Stimulated activated CD8-positive, alpha-beta memory T cell treated with anti-CD3 and anti-CD28 coated beads, Interleukin-4, amount 100 ng/mL, for 1 hour (primary cell): ENCODE measurements at places on chromosomes 12 and 14.

GRCh38 chr12:82144505-82144904, 213.7 kb downstream of the CCDC59 start:
- no peak for DNase-seq

DNA sequence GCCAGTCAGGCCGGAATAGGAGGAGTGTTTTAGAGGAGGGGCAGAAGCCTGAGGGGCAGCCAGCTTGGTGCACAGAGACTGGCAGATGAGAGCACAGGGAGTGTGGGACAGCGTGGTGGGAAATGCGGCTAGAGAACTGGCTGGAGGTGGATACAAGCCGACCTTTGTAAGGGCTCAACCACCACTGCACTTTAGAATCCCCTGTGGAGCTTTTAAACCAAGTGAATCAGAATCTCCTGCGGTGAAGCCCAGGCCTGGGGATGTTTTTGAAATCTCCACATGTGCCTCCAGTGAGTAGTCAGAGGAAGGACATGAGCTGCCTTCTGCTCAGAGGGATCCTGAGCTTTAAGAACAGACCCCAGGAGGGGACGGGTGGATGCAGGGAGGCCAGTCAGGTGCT, 10.9 kb upstream of the PCED1B start:
- DNase-seq: no peak

DNA sequence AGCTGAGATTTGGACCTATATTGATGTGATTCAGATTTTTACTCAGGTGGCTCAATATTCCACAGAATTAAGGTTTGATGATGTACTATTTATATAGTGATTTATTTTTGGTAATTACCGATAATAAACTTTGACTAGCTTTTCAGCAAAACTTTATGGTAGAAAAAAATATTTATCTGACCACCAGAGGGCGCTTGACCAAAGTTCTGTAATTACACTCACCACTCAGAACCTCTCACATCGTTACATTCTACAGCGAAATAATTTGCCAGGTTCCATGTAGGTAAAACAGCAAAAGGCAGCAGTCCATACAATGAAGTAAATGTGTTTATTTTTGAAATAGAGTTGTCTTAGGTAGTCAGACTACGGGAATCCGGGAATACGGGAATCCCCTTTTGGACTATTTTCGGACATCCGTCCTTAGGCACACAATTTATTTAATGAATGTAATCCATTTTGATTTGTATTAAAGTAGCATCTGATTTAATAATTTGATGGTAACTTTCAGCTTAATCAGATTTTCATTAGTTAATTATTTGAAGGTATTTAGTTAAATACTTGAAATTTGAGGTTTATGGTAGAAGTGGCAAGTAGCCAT, 143.0 kb upstream of the DDHD1 start:
- no peak for DNase-seq

DNA sequence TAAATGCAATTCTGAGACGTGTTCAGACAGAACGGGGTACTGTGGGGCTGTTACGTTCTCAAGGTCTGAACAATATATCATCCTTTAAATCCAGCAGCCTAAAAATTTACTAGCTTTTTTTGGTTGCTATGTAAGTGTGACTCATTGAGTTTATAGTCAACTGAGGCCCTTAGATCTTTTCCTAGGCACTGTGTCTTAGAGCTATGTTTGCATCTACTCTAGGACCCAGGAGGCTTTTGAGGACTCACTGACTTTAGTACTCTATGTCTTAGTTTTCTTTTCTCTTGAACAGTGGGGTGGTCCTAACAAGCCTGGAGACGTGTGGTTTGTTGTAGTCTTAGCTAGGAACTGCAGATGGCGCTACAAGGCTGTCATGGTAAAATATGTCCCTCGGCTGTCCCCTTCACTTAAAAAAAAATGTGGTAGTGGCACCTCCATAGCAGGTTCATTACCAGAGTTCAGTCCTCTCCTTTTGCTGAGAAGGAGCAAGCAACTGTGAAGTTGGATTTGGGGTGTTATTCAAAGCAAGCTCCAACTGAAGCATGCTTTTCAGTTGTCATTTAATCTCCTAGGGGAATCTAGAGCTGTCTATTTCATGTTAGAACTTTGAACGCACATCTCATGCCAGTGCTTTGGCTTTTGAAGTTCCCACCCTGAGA, 8.7 kb upstream of the SPATS2 start:
- DNase-seq: no peak

DNA sequence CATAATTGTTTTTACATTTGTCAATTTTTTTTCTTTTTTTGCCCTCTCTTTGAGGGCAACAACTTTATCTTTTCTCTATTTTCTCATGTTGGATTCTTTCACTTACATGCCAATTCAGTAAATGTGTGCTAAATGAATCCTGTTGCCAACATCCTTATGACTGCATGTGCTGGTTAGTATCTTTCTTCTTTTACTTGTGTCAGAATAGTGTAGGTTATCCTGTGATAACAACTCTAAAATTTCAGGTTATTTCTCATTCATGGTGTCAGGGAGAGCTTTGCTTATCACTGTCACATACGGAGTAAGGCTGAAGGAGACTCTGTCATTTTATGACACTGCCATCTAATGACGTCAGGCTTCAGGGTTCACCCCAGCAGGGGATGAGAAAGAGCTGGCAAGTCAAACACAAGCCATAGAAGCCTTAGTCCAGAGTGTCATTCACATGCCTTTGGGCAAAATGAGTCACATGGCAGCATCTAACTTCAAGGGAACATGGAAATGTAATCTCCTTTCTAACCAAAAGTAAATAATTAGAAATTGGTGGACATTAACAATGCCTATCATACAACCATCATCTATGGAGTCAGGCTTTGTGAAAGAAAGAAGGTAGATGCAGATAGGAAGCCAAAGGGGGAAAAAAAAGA, 242.5 kb upstream of the ATP2B1 start:
- no peak for DNase-seq

GRCh38 chr12:132167611-132168310, 23.5 kb downstream of the NOC4L start:
- no peak for DNase-seq

DNA sequence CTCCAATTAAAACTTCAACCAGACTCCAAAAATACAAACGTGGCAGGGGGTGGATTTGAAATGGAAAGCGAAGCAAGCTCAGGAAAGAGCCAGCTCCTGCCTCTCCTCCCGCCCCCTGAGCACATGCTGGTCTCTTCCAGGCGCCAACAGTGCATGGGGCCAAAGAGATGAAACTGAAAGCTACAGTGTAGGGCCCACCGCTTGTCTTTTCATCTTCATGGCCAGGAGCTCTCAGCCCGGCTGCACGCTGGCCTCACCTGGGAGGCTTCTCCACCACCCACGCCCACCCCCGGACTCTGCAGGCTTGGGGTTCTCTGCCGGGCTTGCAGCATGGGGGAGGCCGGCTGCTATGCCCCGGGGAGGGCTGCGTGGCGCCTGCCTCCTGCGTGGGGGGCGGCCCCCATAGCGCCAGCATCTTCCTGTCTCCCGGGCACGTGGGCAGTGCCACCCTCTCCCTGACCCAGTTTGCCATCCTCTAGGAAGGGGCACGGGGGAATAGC, 2.0 kb downstream of the RIMBP2 start:
- no peak for DNase-seq

DNA sequence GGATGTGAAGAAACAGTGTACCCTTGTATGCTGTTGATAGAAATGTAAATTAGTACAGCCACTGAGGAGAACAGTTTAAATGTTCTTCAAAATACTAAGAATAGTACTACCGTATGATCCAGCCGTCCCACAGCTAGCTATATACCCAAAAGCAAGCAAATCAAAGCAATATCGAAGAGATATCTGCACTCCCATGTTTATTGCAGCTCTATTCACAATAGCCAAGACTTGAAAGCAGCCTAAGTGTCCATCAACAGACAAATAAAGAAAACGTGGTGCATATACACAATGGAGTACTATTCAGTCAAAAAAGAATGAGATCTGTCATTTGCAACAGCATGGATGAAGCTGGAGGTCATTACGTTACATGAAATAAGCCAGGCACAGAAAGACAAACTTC, 88.5 kb upstream of the SLC38A4 start:
- DNase-seq: no peak

GRCh38 chr12:55051197-55051947, 31.6 kb downstream of the NEUROD4 start:
- no peak for DNase-seq
